M059J (cell line): ENCODE measurements at places on chromosomes 5 and 9.

DNA sequence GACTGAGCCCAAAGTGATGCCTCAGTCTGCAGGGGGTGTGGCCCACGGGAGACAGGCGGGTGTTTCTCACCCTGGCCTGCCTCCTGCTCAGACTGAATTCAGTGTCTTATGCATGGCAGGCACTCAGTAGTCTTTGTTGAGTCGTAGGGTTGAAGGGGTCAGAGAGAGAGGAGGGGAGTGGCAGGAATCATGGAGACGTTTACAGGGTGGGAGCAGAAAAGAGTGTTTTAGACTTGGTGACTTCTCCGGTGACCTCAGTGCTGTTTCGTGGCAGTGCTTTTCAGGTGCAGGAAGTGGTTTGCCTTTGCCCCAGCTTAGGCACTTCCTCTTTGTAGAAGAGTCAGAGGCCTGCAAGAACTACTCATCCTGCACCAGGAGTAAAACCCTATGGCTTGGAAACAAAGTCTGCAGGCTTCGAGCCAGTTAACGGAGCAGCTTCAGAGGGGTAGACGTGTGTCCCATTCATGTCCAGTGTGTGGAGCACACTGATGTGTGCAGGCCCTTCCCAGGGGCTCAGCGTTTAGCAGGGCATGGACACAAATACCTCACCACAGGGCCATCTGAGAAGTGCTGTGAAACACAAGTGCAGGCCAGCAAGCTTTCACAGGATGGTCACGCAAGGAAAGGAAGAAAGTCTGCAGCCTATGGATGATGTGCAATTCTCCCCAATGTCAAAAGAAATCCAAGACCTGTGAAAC, 24.5 kb upstream of the SEMA4D start:
- peak; percentile 68 for DNase-seq

DNA sequence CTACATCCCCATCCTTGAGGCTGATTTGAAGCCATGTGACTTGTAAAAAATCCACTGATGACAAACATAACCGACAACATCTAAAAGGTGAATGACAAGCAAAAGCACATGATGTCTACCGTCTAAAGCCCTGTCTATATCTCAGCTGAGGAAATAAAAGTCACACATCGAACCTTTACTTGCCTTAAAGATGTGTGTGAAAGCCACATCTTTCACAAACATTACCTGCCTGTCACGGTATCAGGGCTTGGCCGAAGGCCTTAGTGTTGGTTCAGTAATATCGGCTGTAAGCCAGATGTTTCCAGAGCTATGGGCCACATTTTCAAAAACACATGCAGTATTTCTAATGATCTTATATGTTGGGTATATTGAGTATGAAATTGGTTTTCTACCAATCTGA, 125.8 kb downstream of the EFNA5 start:
- no peak for DNase-seq

DNA sequence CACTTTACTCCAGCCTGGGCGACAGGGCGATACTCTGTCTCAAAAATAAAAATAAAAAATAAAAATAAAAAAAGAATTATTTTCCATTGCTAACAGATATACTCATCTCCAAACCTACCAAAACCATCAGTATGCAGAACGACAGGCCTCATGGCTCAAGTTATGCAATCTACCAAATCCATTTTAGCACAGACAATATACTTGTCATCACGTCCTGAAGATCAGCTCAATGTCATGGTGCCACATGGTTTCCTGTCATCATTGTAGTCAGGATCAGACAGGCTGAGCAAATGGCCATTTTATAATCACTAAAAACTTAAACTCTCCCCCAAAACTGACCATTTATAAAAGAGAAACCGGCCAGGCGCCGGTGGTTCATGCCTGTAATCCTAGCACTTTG, 69.1 kb downstream of the HABP4 start:
- no peak for DNase-seq

DNA sequence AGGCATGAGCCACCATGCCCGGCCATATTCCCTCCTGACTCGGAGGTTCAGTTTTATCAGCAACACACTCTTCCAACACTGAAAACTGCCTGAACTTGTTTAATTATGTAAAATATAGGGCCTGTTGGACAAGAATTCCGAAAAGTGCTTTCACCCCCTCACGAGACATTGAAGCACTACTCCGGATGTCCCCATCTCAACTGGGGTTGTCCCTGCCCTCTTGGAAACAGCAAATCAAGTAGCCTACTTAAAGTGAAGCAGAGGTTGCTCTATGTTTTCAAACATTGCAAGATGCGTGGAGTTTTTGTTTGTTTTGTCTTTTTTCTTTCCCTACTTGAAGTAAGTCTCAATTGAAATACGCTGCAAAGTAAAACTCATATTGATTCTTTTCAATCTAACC, 7.6 kb downstream of the PTGER4 start:
- no peak for DNase-seq

- DNase-seq, result no peak
Observed at GRCh38 chr5:31047621-31048020, 145.9 kb upstream of the CDH6 start.

DNA sequence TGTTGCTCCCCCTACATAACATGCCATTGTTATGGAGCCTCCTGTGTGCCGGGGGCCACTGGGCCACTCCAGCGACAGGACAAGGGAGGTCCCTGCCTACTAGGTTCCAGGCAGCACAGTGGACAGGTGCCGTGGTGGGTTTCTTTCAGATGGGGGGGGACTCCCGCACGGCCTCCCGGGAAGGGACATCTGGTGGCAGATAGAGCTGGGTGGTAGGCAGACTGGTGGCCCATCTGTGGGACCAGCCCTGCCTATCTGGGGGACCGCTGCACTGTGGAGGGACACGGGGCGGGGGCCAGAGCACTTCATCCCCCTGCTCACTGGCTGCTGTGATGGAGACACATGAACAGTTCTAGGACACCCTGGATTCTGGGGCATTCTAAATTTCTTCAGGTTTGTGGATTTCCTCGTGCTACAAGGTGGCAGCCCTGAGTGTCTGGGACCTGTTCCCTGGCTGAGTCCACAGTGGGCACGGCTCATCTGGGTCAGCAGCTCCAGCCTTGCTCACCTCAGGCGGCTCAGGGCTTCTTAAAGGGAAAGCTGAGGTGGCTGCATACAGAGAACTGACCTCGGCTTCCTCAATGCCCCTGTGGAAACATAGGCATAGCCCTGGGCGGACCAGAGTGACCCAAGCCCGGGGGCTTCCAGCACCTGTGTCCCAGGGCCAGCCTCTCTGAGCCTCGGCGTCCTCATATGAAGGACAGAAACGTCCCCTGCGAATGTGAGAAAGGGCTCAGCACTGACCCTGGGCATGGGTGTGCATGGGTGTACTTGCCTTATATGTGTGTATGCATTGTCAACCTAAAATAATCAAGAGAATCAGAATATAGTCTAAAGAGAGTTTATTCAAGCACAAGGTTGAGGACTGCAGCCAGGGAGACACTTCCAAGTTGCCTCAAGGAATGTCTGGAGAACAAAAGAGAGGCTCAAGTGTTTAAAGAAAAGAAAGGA, 22.5 kb downstream of the FGD3 start:
- DNase-seq, result no peak

GRCh38 chr5:131262953-131263541, 806 bp upstream of the CDC42SE2 start:
- no peak for DNase-seq

GRCh38 chr9:91746904-91747303, 203.1 kb downstream of the ROR2 start:
- peak; percentile 36 for DNase-seq

GRCh38 chr5:121151534-121151933, 687.4 kb downstream of the PRR16 start:
- no peak for DNase-seq

DNA sequence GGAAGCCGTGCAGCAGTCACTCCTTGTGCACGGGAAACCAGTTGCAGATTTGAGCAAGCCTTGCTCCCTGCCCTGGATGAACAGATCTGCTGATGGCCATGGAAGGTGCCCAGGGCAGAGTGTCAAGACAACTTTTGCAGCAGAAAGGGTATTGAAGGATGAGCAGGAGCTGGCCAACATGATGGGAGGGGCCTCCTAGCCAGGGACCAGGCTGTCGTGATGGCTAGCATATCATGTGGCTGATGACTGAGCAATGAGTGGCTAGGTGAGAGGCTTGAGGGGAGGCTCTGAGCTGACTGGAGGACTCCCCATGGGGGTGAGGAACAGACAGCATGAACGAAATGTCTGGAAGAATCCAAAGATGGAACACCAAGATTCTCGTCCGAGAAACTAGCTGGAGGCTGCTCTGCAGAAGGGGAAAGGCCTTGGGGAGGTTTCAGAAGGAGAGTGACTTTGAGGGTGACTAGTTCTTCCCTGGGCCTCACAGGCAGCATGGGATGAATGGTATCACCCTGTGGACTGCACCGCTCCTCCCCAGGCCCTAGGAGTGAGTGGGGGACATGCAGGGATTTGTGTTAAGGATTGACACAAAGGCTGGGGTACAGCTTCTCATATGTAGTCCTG, 18.5 kb downstream of the PPARGC1B start:
- no peak for DNase-seq

GRCh38 chr9:86282979-86283535, 719 bp upstream of the ISCA1 start:
- peak; percentile 91 for DNase-seq

- DNase-seq, result no peak
Observed at GRCh38 chr5:161546095-161546469, 443 bp downstream of the GABRB2 start.

GRCh38 chr5:135225856-135226560, 173.0 kb downstream of the MACROH2A1 start:
- DNase-seq, result no peak

DNA sequence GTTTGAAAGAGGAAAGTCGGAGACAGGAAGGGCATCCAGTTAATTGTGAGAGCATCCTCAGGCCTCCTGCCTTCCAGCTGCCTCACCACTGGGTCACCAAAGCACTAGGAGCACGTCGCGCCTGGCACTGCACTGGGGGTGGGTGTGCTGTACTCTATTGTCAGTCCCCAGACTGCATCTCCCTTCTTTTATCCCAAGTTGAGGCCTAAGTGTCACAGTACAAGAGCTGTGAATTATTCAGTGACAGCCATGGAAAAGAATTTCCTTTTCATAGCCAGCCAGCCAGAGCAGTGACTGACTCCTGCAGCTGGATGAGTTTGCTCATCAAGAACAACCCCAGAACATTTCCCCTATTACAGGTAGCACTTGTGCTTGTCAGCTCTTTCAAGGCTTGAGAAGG, 16.3 kb downstream of the CLTA start:
- DNase-seq, result peak; percentile 56

GRCh38 chr5:132496631-132497487, 6.3 kb upstream of the IRF1 start:
- peak; percentile 92 for DNase-seq

GRCh38 chr9:110659891-110660541, 8.6 kb upstream of the MUSK start:
- peak; percentile 87 for DNase-seq

DNA sequence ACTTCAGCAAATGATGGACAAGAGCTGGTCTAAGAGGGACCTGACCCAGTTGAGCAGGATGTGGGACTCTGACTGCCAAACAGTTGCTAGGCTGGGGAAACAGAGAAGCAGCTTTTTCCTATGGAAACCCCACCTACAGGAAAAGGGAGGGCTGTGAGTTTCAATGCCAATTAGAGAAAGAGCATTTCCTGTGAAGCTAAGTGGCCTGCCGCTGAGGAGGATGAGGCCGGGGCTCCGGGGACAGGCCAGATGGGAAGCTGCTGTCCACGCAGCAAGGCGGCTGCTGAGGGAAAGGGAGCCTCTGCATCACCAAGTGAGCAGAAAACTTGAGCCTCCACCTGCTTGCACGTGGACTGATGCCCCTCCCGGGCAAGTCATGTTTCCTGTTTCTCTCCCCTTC, at the start of gene PCDH12:
Gene PCDH12 (minus strand): TSS at position 90 of the 400 bp plus-strand sequence. CDS start 351 bp downstream, outside the sequence.
- no peak for DNase-seq

- no peak for DNase-seq
Observed at GRCh38 chr9:72207278-72207677, 58.0 kb downstream of the GDA start.

- DNase-seq, result no peak
Observed at GRCh38 chr5:73883646-73884045, 257.6 kb downstream of the ARHGEF28 start.

- DNase-seq, result no peak
Observed at GRCh38 chr5:142263346-142263745, 61.5 kb downstream of the SPRY4 start.

GRCh38 chr5:117393125-117393524, 818.5 kb upstream of the SEMA6A start:
- no peak for DNase-seq

DNA sequence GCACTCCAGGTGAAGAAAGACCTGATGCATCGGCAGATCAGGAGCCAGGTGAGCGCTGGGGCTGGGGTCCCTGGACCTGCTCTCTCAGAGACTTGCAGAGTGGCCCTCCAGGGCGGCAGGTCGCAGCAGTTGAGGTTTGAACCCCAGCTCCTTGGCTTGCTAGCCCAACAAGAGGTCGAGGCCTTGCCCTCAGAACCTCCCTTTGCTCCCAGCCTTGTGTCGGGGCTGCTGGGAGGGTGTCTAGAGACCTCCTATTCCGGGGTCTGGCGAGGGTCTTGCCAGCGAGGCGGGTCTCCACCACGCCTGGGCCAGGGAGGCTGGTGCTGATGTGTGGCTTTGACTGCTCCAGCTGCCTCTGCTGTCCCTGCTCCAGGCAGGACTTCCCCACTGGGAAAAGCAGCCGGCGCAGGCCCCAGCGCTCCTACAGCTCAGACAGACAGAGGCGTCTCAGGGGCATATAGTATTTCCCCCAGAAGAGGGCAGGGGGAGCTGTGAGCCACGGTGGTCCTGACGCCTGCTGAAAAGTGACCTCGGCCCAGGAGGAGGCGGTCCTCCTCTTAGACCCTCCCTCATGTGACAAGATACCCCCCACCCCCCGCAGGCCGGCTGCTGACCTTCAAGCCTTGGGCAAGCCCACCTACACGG, 38.3 kb downstream of the LRSAM1 start:
- DNase-seq, result no peak

DNA sequence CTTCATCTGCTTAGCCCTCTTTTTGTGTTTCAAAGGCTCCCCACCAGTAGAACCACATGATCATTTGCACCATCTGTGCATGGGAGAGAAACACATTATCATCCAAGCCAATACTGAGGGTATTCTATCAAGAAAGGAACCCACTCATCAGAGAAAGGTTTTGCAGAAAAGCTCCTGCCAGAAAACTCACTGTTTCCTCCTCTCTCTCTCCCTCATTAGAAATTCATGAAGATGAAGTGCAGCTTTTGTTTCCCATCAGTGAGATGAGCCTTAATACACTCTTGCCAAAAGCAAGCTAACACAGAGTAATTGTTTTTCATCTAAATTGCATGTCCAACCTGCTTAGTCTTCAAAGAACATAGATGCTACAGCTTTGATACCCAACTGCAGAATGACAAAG, 142.4 kb upstream of the GRAMD2B start:
- no peak for DNase-seq

- peak; percentile 61 for DNase-seq
Observed at GRCh38 chr9:2722715-2723114, 5.4 kb downstream of the KCNV2 start.

DNA sequence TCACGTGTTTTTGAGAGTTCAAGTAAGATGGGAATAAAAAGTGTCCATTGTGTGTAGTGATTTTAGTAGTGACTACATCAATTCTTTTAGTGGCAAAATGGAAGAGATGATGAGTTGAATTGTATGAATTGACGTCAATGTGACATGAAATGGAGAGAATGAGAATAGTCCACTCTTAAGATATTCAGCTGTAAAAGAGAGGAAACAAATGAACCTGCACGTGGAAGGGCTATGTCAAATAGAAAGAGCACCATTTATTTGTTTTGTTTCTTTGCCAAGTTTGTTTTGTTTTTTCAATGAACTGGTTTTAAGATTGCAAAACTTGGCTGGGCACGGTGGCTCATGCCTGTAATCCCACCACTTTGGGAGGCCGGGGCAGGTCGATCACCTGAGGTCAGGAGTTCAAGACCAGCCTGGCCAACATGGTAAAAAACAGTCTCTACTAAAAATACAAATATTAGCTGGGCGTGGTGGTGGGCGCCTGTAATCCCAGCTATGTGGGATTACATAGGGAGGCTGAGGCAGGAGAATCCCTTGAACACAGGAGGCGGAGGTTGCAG, 453.8 kb downstream of the TAF11L14 start:
- DNase-seq, result no peak
